CD4-positive, alpha-beta T cell treated with Interleukin-17A for 1 hour (primary cell): ENCODE measurements at places on chromosomes 7 and 10.
A peak's percentile ranks its signal among the peaks of the same experiment; 100 is the strongest.

GRCh38 chr10:88565072-88565471 is 18.0 kb downstream of the RNLS start:
- peak; percentile 20 for DNase-seq

DNA sequence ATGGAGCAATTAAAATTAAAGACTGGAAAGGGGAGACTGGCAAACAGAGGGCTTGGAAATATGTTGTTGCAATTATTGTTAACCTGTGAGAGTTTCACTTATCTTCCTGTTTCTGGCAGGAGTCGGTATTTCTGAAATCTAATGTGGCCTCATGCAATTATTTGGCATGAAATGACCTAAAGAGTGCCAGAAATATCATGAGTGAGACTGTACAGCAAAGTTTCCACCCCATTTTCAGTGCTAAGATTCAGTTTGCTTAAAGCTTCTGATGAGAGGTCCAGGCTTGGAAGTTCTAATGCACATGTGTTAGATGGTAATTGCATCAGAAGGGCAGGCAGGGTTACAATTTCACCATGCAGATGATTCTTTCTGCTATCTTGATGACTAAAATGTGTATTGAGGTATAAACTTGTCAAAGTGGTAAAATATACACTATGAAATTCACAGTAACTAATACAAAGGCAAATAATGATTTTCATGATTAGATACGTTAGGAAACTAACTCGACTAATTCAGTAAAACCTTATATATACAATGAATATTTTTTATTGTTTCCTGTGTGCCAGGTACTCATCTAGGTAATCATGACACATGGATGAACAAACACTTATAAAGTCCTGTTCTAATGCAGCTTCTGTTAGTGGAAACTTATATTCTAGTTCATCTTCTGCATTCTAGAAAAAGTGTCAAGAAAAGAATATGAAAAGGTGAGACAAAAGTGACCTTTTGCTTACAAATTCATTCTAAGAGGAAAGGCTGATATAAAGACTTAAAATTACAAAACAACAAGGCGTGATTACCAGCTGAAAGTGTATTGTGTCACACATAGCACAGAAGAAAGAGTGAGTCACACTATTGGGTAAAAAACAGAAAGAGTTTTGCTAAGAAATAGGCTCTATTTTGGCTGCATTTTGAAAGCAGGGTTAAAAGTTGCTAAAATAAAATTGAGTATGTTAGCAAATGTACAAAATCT is 533.4 kb upstream of the SEMA3D start:
- no peak for DNase-seq

DNA sequence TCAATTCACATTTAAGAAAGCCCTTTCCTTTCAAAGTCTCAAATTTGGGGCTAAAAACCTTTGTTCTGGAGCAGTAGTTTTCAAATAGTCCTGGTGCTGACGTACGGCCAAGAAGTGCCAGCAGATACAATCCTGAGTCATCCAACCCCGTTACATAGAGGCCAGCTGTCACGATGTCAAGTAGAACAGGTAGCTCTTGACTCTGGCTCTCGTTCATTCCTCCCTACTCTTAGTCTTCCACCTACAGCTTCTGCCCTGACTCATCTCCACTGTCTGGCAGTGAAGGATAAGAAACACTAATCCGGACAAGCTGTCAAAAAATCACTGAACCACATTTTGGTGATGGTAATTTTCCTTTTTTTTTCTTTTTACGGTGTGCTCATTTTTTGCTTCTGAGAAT is 132.4 kb upstream of the PTN start:
- DNase-seq = no peak

DNA sequence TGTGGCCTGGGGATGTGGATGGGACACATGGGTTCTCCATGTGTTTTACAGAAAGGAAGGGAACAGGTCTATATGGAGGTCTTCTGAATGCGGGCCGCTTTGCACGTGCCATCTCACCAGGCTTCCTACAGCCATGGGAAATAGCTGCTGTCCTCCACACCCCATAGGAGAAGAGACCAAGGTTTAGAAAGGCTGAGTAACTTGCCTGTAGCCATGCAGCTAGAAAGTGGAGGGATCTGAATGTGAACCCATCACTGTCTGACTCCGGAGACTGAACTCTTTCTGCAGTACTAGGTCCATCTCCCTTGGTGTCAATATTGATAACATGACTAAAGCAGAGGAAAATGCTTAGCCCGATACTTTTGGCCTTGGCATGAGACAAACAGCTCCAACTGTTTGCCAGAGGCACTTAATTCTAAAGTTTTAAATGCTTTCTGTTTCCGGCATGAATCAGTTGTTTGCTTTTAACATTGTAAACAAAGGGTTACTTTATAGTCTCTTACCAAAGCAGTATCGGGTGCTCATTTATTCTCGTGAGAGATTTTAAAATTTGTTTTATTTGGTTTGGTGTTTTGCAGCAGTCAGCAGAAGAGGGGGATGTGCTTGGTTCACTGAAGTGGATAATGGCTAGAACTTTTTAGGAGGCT is 64.8 kb upstream of the LOXL4 start:
- no peak for DNase-seq

- no peak for DNase-seq
Observed at GRCh38 chr7:80140388-80140787, 5.8 kb downstream of the GNAI1 start.

GRCh38 chr10:34228066-34228465 is 587.0 kb downstream of the PARD3 start:
- no peak for DNase-seq

DNA sequence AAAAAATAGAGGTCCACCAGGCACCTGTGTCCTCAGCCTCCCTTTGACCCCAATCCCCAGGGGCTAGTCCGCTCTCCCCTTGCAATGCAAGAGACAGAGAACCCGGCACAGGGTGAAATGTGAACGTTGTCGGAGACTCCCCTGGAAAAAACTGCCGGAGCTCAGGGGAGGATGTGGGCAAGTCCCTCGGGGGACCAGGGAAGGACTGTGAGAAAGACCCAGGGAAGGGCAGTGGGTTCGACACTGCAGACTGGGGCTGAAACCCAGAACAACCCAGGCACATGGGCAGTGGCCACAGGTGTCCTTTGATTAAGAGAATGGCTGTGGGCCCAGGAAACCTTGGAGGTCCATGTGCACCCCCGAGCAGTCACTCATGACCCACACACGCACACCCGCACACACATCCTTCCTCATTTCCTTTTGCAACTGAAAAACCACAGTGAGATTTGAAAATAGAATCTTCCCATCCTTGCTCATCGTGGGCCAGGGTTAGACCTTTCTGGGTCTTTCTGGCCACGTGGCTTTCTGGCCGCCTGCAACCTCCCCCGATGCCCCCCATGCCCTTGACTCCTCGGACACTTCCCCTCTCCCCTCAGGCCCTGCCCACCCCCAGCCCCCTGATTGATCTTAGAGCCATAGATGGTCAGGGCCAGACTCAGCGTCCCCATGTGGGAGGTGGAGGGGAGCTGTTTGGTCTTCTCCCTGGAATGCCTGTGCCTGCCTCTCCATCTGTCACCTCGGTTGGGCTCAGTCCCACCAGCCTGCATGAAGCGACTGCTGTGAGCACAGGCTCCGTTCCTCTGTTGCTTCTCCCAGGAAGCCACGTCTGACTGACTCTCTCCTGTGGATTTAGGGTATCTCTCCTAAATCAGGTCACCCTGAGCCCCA is 7.9 kb downstream of the LAT2 start:
- DNase-seq = no peak

GRCh38 chr7:127705461-127705959 is 53.5 kb downstream of the SND1 start:
- no peak for DNase-seq

DNA sequence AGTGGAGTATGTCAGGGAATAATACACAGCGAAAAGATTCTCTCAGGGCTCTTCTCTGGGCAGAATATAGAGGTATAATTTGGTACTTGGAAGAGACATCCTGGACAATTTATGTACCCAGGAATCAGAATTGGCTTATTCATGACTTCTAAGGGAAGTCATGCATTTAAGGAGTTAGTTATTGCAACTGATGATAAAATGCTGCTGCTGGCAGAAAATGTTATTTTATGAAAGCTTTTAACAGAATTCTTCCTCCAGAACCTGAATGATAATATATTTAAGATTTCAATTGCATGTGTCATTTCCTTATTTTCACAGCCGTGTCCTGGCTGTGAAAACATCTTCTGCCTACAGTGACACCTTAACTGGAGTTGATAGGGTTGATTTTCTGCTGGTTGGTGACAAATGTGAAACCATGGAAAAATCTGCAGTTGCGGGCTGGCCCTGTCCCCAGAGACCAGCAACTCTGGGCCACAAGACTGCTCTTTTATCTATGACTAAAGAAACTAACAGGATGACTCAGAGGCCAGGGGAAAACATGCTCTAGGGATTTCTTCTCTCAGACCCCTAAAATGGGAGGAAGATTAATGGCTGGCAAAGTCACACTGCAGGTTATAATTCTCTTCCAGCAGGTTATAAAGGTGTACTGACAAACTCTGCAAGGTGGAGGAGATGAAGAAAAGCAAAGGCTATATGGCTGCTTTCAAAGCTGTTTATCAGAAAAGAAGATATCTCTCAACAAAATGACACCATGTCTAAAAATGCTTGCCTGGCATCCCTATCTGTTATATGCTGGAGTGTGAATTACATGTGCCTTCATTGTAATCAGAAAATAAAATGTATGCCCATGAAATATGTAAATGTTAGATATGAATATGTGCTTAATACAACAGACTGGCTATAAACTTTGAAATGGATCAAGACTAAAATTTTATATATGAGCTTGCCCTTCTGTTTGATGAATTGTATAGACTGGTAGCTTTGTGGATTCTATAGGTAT is 12.1 kb upstream of the TRUB1 start:
- DNase-seq = no peak

- no peak for DNase-seq
Observed at GRCh38 chr7:23713285-23714149, 3.5 kb downstream of the STK31 start.

DNA sequence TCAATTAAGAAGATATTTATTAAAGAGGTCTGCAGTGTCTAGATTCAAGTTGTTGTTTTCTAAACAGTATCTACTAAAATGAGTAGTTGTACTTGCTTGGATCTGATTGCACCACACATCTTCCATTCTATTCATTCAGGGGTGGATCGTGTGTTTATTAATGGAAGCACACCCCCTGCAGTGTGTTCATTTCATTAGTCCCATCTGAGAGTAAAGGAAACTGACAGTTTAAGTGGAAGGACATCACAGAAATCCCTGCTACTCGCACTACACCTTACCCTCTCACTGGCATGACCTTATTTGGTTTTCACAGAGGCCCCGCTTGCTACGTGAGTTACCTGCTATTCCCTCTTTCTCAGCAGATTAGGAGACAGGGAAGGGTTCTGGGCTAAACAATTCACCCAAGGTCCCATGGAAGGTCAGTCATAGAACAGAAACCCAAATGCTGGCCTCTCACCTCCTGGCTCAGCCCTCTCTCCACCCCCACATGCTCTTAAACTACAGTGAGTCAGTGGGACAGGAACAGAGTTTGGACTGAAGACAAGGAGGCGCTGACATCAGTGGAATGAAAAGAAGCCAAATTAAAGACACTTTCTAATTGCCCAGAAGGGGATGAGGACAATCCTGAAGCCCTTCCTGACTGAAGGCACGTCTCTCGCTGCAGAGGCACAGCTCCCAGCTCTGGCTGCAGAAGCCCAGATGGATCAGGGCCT is 369.2 kb upstream of the NRP1 start:
- no peak for DNase-seq

GRCh38 chr7:35645691-35646090 is 49.2 kb downstream of the HERPUD2 start:
- no peak for DNase-seq

- DNase-seq = no peak
Observed at GRCh38 chr7:111292026-111292470, 201.1 kb downstream of the LRRN3 start.

DNA sequence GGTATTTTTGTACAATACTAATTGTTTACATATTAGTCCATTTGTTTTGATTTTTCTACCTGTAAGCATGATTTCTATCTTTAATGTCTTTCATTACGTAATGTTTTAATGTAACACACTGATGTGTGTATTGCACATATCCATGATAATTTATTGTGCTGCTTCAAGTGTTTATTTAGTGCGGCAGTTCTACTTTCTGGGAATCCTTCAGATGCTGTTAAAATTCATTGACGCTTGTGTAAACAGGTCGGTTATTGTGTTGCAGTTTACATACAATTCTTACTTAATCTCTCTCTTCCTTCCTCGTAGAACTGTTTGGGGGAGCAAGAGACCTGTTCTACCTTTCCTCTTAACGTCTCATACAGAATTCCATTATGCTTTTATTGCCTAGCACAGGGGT is 6.9 kb downstream of the TMEM60 start:
- no peak for DNase-seq

DNA sequence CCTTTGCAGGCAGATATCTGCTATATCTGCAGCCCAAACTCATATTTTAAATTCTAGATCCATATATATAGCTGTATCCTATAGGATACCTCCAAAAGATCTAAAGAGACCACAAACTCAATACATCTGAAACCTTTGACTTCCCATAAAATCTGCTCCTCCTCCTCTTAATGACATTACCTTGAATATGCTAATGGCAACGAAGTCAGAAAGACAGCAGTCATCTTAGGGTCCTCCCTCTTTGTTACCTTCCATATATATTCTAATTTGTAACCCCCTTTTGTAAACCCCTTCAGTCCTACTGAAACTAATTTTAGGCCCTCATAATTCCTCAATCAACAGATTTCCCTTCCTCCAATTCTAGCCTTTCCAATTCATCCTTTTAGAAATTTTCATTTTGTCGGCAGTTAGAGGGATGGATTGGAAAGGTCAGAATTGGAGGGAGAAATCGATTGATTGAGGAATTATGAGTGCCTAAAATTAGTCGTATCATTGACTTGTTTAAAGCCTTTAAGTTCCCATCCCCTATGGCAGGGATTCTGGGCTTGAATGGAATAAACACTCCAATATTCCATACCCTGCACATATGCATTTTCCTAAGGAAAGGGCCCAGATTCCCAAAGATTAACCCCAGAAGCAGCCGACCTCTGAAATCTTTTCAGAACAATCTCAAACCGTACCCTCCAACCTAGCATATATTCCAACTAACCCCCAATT is 2.4 kb downstream of the SYPL1 start:
- DNase-seq = no peak

GRCh38 chr10:104308439-104308903 is 29.8 kb downstream of the ITPRIP start:
- DNase-seq = peak; percentile 41

DNA sequence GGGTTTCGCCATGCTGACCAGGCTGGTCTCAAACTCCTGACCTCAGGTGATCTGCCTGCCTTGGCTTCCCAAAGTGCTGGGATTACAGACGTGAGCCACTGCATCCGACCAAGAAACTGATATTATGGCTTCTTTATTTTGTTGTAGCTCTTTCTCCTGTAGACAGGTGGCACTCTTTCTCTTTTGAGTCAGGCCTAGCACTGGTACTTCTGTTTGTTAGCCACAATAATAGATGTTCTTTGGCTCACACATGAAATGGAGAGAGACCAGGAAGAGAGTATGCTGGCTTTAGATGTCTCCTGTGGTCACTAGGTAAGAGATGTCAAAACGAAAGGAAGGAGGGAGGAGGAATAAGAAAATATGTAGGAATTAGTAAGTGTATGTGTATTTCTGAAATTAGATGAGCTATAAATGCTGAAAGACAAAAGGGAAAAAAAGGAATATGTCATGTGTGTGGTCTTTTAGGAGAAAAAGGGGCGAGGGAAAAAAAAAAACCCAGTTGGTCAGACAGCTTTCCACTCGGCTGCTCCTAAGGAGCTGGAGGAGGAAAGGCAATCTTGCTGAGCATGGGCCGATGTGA is 78.7 kb downstream of the CLEC2L start:
- DNase-seq = peak; percentile 38
